Left ventricle myocardium superior (tissue), 1 donor: ENCODE measurements at places on chromosomes 5 and 9. TPM values are rescaled to one million over a fixed set of nuclear protein-coding genes. Genes with fewer than 3 reads are reported as not detected.
A peak's percentile ranks its signal among the peaks of the same experiment; 100 is the strongest.

- no peak for DNase-seq
These were observed 18.5 kb upstream of the SLC12A7 start for GRCh38 chr5:1130218-1130946.

- peak; percentile 43 for DNase-seq
These were observed 31.6 kb downstream of the IER5L start for GRCh38 chr9:129146441-129146941.

Gene SMIM32
- not detected for total RNA-seq

- no peak for DNase-seq
These were observed 252.4 kb downstream of the HSPA4 start for GRCh38 chr5:133304178-133304577.

Gene HTR1A
- not detected for total RNA-seq

GRCh38 chr9:80794197-80794596 is 895.1 kb downstream of the TLE1 start:
- DNase-seq: no peak

Gene LRRC19
- not detected for total RNA-seq

Gene C6
- total RNA-seq: 44.6 TPM

DNA sequence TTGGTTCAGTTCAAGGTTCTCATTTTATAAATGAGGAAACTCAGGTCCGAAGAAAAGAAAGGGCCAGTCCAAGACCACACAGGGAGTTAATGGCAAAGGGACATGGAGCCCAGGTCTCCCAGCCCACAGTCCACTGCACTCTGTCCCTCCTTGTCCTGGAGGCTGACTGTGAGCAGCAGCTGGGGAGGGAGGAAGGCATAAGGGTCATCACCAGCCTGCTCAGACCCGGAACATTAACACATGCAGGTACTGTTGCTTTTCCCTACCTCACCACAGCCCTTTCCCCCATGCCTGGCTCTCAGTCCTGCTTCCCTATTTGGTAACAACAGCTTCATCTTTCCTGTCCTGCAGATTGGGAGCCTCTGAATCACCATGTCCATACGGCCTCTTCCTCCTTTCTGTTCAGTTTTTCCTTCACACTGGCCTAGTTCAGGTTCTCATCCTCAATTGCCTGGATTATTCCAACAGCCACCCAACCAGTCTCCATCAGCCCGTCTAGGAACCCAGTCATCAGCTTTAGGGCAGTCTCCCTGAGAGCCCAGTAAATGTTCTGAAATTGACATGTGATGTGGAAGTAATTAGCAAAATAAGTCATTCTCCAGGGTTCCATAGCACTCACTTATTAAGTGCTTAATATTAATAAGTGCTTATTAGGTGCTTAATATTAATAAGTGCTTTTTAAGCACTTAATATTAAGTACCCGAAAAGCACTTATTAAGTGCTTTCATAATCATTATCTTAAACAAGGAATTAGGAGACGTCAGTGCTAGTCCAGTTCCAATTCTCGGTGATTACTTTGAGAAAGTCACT is 4.3 kb downstream of the GPX3 start:
- DNase-seq: no peak

DNA sequence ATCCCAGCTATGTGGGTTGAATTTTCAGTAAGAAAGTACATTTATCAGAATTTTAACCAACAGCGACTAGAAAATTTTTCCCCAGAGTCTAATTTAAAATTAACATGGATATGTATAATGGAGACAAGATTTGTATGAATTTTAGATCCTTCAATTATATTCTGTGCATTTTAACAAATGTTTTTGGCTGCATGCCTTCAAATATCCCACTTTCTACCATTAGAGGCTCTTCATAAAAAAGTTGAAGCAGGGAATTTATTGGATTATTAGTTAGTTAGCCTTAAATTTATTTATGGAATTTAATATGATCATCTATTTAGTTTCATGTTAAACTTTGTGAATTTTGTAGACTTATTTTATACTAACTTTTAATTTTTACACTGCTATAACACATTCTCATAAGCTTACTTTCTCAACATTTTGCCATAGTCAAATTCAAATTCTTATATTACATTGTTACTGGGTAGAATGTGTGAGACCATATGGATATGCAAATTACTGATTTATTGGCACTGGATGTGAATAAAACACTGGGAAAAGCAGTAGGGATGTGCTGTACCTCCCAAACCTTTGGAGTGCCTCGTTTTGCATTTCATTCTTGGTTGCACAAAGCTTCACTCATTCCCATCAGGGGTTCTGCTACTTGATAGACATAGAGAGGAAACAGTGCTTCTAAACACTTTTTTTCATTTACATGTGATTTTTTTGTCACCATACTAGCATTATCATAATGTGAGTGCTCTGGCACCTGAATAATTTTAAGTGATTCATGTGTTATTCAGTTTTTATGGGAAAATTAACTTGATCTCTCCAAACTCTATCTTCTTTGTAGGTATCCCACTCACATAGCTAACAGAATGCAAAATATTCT is 491.8 kb upstream of the COX7C start:
- DNase-seq: no peak

DNA sequence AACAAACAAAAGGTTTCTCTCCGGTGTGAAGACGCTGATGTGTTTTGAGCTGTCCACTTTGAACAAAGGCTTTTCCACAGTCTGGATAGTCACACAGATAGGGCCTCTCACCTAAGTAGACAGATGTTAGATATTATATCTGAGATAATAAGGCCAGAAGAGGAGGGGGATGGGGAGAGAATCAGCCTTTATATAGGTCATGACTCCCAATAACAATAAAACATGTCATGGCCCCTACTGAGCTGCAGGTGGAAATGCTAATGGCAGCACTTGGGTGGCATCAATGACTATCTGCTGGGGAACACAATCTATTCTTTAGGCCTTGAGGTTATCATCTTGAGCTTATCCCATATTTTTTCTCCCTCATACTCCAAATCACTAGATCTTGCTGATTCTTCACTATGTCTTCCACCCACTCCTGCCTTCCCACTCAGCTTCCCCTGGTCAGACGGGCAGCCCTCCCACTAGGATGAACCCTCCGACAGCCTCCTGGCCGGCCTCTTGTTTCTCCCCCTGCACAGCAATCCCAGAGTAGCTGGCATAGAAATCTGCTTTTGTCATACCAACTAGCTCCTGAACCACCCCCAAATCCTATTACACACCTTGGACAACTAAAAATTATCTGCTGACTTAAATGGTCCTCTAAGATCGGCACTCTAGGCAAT is 11.5 kb upstream of the SLC35D2 start:
- no peak for DNase-seq

GRCh38 chr5:35041261-35041660 is 6.5 kb downstream of the AGXT2 start:
- DNase-seq: no peak

- DNase-seq: no peak
These were observed 27.6 kb downstream of the TPPP start for GRCh38 chr5:665541-665955.

GRCh38 chr5:88045165-88045564 is 223.5 kb downstream of the TMEM161B start:
- no peak for DNase-seq

Gene NINJ1
- total RNA-seq: 46.8 TPM
